ENCODE measurements at places on chromosomes 7 and 10. TPM values are rescaled to one million over a fixed set of nuclear protein-coding genes. Genes with fewer than 3 reads are reported as not detected.

- DNase-seq = no peak
These were observed 175.6 kb downstream of the TCF7L2 start for GRCh38 chr10:113125612-113126011.

Gene TMEM270
- not detected for total RNA-seq

Gene TEX36
- total RNA-seq = not detected

DNA sequence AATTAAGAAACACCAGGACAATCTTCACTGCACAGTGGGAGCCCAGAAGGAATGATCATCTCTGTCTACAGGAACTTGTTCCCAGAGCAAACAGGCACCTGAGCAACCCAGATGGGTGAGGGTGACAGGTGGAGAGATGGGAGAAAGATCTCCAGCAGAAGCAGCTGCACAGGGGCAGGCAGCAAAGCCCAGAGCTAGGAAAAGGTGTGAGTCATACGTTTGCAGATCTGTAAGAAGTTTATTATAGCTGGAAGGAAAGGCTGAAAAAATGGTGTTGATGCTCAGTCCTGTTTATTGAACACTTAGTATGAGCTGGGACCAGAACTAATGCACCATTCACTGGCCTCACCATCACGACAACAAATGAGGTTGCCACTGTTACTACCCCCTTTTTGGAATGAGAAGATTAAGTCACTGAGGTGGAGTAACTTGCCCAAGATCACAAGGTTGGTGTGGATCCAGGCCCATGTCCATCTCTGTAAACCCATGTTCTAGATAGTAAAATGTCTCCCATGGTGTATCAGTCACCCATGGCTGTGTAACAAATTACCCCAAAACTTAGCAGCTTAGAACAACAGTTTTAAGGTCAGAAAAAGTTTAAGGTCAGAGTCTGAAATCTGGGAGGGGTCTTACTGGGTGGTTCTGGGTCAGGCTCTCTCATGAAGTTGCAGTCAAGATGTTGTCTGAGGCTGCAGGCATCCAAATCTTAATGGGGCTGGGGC lies 506.9 kb downstream of the RPS24 start:
- peak; percentile 29 for DNase-seq

DNA sequence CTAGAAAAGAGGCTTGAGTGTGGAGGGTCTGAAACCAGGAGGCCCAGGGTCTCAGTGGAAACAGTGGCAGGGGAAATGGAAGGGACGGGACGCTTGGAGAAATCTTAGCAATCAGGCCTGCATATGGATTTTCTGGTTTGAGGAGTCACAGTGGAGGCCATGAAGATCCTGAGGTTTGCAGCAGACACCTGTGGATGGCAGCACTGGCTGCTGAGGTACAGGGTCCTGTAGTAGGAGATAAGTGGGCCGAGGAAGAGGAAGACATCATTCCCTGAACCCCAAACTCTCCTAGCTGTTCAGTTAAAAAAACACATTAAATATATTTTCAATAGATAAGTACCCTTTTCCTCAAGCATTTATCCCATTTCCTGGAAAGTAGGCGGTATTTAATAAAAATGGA lies 208.8 kb upstream of the IGFBP3 start:
- no peak for DNase-seq

GRCh38 chr10:28393956-28394568 lies 91.2 kb upstream of the MPP7 start:
- peak; percentile 56 for DNase-seq

- DNase-seq = peak; percentile 86
These were observed 24.6 kb upstream of the BET1 start for GRCh38 chr7:94028768-94029167.

DNA sequence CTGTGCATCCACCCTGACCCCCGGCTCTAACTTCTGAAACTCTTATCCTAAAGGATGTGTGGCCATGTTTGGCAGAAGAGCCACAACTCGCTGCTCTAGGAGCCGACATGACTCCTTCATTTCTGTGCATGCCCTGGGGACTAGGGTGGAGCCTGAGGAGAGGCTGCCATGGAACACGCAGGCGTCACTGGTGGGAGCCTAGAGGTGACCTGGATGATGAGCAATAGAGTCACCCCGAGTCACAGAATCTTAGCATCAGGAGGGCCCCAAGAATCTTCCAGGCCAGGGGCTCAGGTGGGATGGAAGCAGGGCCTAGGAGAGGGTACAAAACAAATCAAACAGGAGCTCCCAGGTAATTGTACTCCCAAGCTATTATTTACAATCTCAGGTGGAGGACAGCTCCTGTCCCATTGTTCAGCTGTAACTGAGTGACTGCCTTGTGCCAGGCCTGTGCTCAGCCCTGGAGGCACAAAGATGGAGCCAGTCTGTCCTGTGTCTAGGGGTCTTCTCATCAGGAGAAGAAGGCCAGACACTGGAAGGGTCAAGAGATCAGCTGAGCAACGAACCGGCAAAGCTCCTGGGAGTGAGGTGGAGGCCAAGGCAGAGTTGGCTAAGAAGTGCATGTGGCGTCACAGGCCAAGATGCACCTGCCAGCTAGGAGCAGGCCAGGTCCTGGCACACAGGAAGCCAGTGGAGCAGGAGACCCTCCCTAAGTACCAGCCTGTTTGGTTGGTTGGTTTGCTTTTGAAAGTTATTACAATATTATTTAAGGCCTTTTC lies 5.8 kb upstream of the ZNF22 start:
- DNase-seq = no peak

Data from LHCN-M2 (cell line).